ENCODE measurements at places on chromosomes 12 and 14. TPM values are rescaled to one million over a fixed set of nuclear protein-coding genes. Genes with fewer than 3 reads are reported as not detected.

CLEC2A gene
- total RNA-seq, result not detected

TMEM260 gene
- 15.3 TPM for total RNA-seq

ANG gene
- total RNA-seq, result 5.1 TPM

TROAP gene
- total RNA-seq, result 3.7 TPM

STK38L gene
- total RNA-seq, result 30.8 TPM

SIVA1 gene
- 70.5 TPM for total RNA-seq

SLC17A8 gene
- total RNA-seq, result not detected

CD69 gene
- not detected for total RNA-seq
